ENCODE measurements at places on chromosomes 13 and 19.

DNA sequence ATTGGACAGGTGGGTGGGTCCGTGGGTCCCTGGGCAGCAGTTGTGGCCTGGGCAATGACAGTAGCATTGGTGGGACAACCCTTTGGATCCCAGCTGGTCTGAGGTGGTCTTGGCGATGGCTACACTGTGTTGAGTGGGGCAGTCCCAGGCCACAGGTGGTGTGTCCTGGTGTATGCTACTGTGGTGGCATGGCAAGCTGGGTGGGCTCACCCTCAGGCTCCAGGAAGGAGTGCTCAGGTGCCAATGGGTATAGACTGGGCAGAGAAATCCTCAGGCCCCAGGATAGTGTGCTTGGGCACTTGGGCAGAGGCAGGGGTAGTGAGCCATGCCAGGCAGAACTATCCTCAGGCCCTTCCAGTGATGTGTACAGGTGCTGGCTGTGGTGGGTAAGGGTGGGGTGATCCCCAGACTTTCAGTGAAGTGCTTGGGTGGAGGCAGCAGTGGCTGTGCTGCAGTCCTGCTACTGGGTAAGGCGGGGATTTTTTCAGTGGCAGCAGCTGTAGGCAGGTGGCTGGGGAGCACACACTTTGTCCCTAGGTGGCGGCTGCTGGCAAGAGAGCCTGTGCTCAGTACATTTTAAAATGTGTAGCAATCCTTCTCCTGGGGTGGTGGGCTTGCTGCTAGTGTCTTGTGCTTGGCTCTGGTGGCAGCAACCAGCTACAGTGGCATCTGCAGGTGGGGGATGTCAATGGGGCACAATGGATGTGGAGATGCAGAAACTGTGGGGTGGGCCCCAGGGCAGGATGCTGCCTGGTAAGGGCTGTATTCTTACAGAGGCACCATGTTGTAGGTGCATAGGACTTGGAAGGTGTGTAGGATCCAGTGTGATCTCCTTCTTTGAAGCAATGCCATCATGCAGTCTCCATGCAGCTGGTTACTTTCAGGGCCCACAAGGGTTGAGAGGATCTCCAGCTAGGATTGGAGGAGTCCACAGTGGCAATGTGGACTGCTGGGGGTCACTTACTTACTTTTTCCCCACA is 64.9 kb downstream of the DNAJC3 start:
- DNase-seq: no peak

- DNase-seq: no peak
These were observed 290.9 kb upstream of the MAB21L1 start for GRCh38 chr13:35767256-35767976.

- DNase-seq: peak; percentile 7
These were observed 47.5 kb upstream of the ESD start for GRCh38 chr13:46844431-46844830.

- DNase-seq: peak; percentile 41
These were observed 574 bp downstream of the ZNF227 start for GRCh38 chr19:44212866-44213346.

DNA sequence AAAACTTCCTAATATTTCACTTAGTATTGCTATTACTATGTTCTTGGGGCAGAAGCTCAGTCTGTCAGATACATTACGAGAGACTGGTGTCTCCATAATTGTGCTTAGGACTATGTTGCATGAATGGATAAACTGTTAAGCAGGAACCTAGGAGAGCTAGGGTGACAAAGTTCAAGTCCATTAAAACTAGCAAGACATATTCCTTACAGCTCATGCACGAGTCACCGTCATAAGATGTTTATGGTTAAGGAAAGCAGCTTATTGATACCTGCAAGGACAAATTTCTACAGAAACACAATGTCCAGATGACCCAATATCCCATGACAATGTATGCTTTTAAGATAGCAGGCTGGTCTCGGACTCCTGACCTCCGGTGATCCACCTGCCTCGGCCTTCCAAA is 5.7 kb upstream of the ZNF813 start:
- no peak for DNase-seq

DNA sequence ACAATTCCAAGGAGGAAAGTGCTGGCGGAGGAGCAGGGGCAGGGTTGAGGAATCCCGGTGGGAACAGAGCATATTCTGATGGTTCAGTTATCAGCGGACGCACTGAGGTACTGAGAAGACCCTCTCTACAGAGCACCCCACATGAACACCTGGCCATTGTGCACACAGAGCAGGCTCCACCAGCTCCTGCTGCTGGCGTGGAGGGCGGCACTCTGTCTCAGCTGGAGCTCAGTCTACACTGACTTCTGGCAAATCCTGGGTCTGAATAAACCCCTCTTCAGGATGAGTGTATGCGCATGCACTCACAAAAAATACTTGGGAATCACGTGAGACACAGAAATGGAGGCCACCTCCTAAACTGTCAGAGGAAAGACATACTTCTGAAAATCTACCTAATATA is 114.4 kb upstream of the IRS2 start:
- no peak for DNase-seq

DNA sequence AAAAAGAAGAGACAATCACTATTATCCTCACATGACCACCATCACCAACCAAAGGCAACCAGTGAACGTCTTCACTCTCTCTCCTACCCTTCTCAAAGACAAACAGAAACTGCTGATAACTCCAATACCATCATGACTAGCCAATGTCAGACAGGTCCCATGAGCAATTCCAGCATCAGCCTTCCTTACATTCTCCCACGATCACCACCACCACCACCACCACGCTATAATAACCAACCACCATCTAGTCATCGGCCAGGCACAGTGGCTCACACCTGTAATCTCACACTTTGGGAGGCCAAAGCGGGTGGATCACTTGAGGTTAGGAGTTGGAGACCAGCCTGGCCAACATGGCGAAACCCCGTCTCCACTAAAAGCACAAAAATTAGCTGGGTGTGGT is 3.9 kb downstream of the MYO1F start:
- no peak for DNase-seq

- DNase-seq: no peak
These were observed 8.4 kb downstream of the SLC39A3 start for GRCh38 chr19:2731181-2731995.

DNA sequence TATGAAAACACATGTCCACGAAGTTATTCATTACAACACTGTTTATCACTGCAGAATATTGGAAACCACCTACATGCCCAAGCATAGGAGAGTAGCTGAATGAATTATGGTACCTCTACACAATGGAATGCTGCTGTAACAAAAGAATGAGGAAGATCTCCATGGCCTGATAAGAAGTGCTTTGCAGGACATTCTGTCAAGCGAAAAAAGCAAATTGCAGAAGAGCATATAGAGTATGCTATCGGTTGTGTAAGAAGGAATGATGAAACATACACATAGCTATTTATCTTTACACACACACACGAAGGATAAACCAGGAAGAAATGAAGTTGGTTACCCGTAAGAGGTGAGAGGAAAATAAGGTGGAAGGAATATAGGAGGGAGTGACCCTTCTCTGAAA is 37.5 kb upstream of the CEACAM20 start:
- no peak for DNase-seq

DNA sequence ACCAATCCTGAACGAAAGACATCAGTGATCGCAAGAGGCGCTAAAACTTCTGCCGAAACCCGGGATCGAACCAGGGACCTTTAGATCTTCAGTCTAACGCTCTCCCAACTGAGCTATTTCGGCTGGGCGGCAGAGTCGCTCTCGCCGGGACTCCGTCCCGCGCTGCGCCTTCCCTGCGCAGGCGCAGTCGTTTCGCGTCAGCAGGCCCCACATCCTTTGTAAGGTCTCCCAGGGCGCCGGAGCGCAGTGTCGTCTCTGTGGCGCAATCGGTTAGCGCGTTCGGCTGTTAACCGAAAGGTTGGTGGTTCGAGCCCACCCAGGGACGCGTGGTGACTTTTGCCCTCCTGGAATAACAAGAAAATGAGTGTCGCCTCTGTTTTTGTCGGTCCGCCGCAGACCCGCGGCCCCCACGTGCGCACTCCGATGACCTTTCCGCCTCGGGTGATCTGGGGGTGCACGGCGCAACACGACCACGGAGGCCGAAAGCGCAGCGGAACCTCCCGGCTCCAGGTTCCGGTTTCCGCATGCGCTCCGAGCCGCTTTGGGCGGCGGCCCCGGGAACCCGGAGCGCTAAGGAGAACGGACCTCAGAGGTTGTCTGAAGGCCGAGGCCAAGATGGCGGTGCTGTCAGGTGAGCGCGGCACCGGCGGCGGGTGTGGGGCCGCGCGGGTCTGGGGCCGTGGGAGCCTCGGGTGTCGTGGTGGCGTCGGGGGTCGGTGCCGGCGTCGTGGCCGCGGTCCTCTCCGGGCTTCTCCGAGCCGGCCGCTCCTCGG is at the start of gene NDUFS7:
NDUFS7 (plus strand) TSS at position 596 of the 773 bp plus-strand sequence; CDS start at position 616, 20 bp downstream.
- peak; percentile 81 for DNase-seq

DNA sequence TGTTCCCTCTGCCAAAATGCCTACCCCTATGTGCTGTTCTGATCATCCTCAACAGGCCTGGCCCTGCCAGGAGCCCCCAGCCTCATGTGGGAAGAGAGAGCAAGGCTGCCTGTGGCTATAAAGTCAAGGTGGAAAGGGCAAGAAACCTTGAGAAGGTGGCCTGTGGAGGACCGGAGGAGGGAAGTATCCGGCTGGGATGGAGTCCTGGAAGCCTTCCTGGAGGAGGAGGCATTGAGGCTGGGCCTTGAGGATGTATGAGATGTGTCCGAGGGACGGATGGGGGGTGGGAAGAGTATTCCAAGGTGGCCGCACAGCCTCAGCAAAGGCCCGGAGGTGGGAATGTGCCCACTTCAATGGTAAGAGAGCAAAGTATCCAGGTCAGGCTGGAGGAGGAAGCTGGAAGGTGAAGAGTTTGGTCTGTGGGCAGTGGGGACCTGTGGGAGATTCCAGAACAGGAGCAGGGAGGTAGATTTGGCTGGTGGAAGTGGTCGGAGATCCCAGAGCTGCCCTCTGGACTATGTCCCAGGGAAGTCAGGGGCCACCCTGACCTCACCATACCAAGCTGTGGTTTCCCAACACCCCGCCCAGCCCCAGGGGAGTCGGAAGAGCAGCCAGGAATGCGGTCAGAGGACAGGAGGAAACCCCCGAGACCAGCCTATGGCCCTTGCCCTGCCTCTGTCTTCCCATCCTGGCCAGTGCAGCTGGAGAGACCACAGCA is 3.0 kb upstream of the PLIN4 start:
- no peak for DNase-seq

- no peak for DNase-seq
These were observed 2.8 kb upstream of the ERFL start for GRCh38 chr19:41930926-41931592.

GRCh38 chr13:36858290-36858689 is 39.3 kb downstream of the RFXAP start:
- peak; percentile 2 for DNase-seq

DNA sequence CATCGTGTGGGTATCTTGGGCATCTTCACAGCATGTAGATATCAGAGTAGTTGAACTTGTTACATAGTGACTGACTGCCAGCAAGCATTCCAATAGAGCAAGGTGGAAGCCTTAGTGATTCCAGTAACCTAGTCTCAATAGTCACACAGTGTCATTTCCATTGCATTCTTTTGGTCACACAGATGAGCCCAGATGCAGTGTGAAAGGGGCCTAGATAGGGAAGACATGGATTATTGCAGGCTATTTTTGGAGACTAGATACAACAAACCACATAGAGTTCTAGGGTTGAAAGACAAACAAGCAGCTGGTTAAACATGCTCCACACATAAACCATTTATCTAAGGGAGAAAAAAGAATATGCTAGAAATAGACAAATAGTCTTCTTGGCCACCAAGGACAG is 553.5 kb downstream of the DCT start:
- DNase-seq: no peak

GRCh38 chr19:7395360-7396066 is 46.8 kb downstream of the ARHGEF18 start:
- no peak for DNase-seq

Measured in NCI-H226 (cell line).